ENCODE measurements at places on chromosomes 2 and 18.

DNA sequence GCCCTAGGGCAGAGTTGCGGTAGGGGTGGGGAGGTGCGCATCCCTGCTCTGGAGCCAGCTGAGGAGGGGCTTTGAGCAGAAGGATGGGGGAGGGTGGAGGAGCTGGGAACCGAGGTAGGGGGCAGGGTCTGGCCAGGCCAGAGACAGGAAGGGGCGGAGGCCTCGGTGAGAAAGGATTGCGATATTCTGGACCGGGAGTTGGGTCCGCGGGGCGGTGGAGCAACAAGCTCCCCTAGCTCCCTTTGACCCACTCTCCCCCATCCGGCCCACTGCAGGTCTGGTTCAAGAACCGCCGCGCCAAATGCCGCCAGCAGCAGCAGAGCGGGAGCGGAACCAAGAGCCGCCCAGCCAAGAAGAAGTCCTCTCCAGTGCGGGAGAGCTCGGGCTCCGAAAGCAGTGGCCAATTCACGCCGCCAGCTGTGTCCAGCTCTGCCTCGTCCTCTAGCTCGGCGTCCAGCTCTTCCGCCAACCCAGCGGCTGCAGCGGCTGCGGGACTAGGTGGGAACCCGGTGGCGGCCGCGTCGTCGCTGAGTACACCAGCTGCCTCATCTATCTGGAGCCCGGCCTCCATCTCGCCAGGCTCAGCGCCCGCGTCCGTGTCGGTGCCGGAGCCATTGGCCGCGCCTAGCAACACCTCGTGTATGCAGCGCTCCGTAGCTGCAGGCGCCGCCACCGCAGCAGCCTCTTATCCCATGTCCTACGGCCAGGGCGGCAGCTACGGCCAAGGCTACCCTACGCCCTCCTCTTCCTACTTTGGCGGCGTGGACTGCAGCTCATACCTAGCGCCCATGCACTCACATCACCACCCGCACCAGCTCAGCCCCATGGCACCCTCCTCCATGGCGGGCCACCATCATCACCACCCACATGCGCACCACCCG, 4.8 kb downstream of the OTX1 start:
- peak; percentile 39 for DNase-seq

DNA sequence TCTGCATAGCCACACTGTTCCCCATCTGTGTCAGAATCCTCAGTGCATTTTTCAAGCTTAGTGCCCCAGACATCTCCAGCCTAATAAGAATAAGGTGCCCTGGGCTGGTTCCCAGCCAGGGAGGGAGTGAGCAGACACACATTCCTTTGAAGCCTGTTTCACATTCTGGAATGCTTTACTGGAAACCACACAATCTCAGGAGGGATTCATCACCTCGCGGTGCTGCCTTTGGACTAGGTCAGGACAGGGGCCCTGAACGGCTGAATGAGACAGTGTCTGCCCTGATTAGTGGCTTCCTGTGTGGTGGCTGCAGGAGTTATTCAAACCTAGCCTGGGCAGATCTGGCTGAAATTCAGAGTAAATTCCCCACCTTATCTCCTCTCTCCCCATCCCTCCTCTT, 108.0 kb upstream of the LDAH start:
- no peak for DNase-seq

- DNase-seq: no peak
These were observed 3.0 kb downstream of the DAPL1 start for GRCh38 chr2:158797963-158798700.

DNA sequence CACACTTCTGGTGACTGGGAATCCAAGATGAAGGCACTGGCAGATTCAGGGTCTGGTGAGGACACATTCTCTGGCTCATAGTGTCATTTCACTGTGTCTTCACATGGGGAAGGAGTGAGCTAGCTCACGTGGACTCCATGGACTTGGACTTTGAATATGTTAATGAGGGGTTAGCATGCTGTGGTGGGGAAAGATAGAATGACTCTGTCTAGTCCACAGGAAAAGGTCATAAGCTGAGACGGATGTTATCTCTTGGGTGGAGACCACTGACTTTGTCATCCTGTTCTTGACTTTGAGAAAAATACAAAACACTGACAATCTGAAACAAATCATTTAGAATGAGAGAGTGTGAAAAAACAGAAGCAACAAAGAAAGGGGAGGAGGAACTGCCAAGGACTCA, 145.9 kb downstream of the PIK3C3 start:
- DNase-seq: no peak

GRCh38 chr2:118112771-118113334, 24.6 kb downstream of the INSIG2 start:
- no peak for DNase-seq

- DNase-seq: no peak
These were observed 948.0 kb downstream of the DSC3 start for GRCh38 chr18:30094556-30094955.

DNA sequence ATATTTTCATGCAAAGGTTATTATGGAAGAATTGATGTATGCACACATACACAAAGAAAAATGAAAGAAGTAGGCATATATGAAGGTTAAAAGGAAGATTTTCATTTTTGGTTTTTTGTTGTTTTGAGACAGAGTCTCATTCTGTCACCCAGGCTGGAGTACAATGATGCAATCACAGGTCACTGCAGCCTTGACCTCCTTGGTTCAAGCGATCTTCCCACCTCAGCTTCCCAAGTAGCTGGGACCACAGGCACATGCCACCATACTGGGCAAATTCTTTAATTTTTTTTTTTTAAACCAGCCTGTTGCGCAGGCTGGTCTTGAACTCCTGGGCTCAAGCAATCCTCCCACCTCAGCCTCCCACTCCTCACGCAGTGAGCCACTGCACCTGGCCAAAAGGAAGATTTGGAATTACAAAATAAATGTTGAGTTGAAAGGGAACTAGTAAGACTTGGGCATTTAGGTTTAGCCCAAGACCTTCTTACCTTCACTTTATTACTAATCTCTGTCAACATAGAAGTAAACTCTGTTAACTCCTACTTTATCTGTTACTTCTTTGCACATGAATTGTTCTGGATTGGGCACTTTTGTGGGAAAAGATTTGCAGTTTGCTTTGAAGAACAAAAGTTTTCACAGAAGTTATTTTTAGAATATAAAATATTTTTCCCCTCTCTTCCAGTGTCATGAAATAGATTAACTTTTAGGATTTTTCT, 31.7 kb upstream of the NBEAL1 start:
- no peak for DNase-seq

DNA sequence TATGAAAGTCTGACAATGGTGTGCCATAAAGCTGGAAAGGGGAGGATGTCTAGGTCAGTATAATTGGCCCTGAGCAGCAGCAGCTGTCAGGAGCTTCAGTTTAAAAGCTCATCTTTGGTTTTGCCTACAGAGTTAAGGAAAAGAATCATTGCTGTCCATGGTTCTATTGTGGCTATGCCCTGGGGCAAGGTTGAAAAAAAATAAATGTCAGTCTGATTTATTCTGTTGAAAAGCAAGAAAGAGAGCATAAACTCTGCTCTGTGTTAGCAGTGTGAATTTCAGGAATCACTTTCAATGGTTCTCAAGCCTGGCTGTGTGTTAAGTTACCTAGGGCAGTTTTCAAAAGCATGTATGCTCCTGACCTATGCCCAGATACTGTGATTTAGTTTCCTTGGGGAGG, 446.7 kb downstream of the SETBP1 start:
- no peak for DNase-seq

- no peak for DNase-seq
These were observed 91.7 kb downstream of the DTNA start for GRCh38 chr18:34801774-34802173.

GRCh38 chr2:135890835-135891234, 14.6 kb upstream of the MCM6 start:
- no peak for DNase-seq

DNA sequence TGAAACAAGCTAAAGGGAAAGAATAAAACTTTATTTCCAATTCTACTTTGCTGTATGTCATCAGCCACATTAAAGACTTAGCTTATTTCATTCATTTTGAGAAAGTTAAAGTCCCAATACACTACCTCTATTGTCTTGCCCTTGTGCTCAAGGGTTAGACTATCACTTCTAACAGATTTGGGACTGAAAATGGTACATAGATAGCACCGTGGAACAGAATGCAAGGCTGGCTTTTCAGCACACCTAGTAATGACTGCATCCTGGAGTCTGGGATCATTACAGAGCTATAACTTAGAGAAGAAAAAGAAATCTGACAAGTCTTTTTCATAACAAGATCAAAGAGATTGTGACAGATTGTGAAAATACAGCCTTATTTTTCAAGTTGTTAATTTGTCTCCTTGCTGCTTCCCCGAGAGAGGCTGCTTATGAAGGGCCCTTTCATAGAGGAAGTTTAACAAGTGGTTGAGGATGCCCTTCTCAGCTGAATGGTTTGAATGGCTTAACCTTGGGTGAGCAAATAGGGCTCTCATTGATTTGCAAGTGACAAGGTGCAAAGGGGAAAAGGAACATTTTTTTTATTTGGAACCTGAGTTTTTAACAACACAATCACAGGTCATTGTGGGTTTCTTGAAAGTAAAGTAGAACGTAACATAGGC, 371.8 kb downstream of the EPHA4 start:
- DNase-seq: no peak

DNA sequence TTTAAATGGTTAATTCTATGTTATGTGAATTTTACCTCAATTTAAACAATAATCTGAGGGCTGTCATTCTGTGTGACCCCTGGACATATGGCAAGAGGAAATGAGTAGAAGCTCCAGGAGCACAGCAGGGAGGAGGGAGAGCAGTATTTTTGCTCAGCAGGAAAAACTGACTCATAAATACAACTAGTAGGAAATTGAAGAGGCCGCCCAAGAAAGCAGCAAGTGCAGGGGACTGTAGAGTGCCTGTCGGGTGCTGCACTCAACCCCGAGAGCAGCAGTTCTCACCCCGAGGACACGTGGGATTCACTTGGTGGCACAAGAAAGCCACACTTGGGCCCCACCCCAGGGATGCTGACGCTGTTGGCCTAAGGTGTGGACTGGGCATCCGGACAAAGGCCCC, 60.8 kb downstream of the NPAS2 start:
- DNase-seq: no peak

GRCh38 chr2:75604484-75604883, 42.1 kb upstream of the MRPL19 start:
- no peak for DNase-seq

GRCh38 chr2:207996848-207997247, 28.5 kb downstream of the PLEKHM3 start:
- DNase-seq: no peak

- DNase-seq: no peak
These were observed 68.7 kb upstream of the FN1 start for GRCh38 chr2:215504547-215504946.

- DNase-seq: no peak
These were observed 219.0 kb downstream of the STK39 start for GRCh38 chr2:168028362-168028761.

DNA sequence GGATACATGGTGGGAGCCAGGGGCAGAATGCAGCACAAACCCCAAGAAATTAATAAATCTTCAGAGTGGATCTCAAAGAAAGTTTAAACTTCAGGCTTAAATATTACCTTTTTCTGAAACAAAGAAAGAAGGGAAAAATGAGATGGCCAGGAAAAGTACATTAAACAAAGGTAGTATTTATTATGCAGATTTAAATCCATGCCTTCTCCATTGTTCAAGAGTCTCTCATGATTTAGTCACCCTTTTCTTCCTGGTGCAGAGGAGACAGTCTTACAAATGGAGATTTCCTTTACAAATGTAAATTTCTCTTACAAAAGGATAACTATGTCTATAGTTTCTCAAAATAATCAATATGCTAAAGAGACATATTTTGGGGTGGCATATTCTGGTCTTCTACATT, 33.4 kb upstream of the PPM1B start:
- no peak for DNase-seq

GRCh38 chr2:43345391-43345813, 119.0 kb upstream of the ZFP36L2 start:
- DNase-seq: peak; percentile 74

DNA sequence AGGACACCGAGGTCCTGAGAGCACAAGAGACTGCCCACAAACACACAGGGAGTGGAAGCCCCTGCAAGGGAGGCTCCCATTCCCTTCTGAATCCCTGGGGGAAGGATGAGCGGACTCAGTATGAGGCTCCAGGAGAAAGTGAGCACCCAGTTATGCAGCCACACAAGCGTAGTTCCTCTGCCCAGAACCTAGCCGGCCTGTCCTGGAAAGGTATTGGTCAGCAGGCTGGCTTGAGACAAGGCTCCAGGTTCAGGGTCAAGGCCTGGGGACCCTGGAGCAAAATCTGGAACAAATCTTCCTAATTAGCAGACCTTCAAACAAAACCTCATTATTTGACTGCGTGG, 1.2 kb upstream of the CAPG start:
- DNase-seq: no peak

- peak; percentile 45 for DNase-seq
These were observed 683 bp downstream of the MBOAT2 start for GRCh38 chr2:9002637-9003365.

GRCh38 chr2:172408143-172408766, 19.1 kb upstream of the ITGA6 start:
- DNase-seq: no peak

Data from right hindlimb (tissue), 1 donor.